ENCODE measurements at places on chromosomes 13 and 19.

GRCh38 chr19:42170715-42171114 is 38.5 kb upstream of the POU2F2 start:
- no peak for DNase-seq

GRCh38 chr19:28960986-28961705 is 251.8 kb downstream of the UQCRFS1 start:
- DNase-seq, result no peak

GRCh38 chr13:27442797-27443196 is 7.6 kb downstream of the MTIF3 start:
- no peak for DNase-seq

GRCh38 chr19:18542941-18543813 is at the start of gene FKBP8:
Gene FKBP8 (minus strand): TSS chr19:18543573. CDS start chr19:18541970, 1,603 bp downstream.
- peak; percentile 72 for DNase-seq

- DNase-seq, result peak; percentile 77
Observed at GRCh38 chr13:93226623-93227279, at the start of gene GPC6. Gene GPC6 (plus strand): TSS chr13:93226807.

GRCh38 chr19:13986348-13986904 is 19.7 kb downstream of the RFX1 start:
- no peak for DNase-seq

DNA sequence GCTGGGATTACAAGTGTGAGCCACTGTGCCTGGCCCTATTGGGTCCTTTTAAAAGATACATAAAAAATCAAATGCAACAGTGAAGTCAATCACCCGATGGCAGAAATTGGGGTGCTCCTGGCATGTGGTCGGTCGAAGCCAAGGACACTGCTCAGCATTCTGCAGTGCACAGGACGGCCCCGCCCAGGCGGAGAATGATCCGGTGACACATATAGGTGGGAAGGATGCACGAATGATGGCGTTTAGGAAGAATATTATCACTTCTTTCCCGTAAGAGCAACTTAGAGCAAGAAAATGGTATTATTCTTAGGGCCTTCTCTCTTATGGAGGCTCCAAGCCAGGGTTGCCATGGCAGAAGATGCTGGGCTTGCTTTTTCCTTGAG is 3.2 kb upstream of the GP6 start:
- DNase-seq, result no peak

GRCh38 chr19:8505680-8506401 is 3.4 kb upstream of the PRAM1 start:
- DNase-seq, result no peak

GRCh38 chr13:35549481-35549880 is 73.0 kb upstream of the MAB21L1 start:
- DNase-seq, result peak; percentile 30

DNA sequence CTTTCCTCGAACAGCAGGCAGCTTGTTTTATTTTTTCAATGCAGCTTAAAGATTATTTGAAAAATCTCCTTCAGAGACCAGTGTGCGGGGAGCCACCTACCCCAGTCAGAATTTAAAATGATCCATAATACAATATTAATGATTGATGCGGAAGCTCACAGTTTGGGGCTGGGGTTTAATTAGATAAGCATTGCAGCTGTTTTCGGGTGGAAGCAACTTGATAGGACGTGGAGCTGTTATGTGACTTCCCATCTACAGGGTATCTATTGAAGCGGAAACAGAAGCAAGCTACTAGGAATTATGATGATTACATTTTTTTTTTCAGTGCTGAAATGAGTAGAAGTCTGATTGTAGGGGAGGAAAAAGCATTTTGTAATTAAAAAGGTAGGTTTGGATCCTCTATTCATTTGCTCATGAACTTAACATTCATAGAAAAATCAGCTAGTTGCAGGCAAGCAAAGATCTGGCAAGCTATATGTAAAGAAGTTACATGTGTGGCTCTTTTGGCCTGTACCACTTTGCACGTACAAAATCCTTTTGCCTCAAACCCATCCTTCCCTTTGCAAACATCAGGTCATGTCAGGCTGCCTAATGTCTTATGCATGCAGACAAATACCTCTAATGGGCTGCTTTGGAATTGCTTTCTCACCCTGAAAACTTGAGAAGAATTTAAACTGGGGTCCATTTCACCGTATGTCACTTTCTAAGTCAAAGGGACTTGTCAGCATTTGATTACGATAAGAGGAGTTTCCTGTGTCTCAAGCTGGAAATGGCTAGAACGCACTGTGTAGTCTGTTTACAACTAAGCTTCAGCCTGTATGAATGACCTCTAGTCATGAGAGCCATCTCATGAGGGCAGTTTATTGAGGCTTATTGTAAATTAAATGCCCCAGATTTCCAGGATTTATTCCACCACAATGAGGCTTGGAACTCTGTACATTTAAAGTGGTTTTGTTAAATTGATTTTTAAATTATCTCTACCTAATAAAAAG is 267.1 kb upstream of the TMTC4 start:
- DNase-seq, result no peak

DNA sequence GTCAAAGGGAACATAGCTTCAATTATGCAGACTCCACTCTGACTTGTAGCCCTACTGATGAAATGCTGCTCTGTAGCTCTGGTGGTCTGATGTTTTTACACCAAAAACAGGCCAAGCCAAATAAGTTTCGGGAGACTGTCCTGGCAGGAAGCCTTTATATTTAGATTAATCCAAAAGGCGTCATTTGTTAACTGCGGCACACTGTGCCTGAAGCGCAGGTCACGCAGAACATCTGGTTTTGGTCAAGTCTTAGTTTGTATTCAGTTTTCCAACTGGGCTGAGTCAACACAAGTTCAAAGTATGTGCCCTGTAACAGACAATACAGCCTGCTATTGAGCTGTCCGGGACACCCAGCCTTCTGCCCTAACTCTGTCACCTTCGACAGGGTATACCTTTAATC is 154.6 kb upstream of the IPO5 start:
- no peak for DNase-seq

DNA sequence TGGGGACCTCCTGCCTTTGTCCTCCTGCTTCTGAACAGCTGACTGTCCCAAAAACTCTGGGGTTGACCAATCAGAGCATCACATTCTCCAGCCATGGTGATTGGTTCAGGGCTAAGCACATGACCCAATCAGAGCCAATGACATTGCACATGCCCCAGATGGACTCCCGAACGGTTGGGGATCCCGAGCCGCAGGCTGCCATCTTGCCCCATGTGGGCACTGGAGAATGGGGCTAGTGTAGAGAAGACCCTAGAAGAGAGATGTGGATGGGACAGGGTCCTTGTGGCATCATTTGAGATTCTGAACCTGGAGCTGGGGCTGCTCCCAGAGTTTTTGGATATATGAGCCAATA is 31.3 kb upstream of the PEPD start:
- no peak for DNase-seq

GRCh38 chr19:47176071-47176626 is 45.5 kb downstream of the SAE1 start:
- no peak for DNase-seq

DNA sequence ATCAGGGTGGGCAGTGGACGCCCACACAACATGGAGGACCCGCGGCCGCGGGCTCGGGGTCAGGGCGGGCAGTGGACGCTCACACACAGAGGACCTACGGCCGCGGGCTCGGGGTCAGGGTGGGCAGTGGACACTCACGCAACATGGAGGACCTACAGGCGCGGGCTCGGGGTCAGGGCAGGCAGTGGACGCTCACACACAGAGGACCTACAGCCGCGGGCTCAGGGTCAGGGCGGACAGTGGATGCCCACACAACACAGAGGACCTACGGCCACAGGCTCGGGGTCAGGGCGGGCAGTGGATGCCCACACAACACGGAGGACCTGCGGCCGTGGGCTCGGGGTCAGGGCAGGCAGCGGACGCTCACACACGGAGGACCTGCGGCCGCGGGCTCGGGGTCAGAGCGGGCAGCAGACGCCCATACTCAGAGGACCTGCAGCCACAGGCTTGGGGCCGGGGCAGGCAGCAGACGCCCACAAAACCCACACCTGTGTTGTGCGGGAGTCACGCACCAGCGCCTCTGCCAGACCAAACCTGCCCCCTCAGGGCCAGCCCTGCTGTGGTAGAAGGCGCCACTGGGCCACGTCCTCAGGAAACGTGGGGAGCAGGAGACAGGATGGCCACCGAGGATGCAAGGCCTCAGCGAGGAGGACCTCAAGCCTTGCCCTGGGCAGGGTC is 27.6 kb upstream of the C13orf46 start:
- DNase-seq, result no peak

DNA sequence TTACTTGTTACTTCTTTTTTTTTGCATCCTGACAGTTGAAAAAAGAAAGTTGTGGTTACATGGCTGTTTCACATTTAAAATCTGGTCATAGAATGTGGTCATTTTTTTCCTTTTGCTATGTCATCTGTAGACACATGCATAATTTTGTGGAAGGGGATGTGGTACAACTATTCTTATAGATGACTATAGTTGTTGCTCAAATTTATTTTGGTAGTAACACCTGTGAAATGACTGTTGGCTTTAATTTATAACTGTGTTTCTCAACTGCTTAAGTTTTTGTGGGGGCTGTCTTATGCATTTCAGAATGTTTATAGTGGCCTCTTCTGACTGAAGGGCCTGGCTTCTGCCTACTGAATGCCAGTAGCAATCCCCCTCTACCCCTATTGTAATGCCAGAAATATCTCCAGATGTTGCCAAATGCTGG is 130.5 kb downstream of the PAN3 start:
- DNase-seq, result no peak

GRCh38 chr13:46629811-46630413 is 76.9 kb downstream of the LRCH1 start:
- no peak for DNase-seq

- no peak for DNase-seq
Observed at GRCh38 chr13:98175823-98176222, 1.2 kb downstream of the RNF113B start.

- DNase-seq, result no peak
Observed at GRCh38 chr13:51278426-51279130, 56.4 kb downstream of the FAM124A start.

DNA sequence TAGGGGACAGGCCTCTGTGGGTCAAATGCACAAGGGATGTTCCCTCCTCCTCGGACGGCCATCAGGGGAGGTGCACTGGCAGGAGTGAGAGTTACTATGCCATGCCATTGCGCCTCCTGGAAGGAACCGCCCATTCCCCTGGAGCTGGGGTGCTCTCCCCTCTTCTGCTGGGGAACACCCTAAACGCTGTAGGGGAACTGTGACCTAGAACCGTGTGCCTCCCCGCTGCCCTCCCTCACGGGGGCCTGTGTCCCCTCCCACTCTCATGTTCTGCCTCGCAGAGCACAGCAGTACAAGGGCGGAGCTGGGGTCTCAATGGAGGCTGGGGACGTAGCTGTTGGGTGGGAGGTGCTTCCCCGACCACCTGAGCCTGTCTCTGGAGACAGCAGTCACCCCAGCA is 17.2 kb upstream of the CRTC1 start:
- no peak for DNase-seq

- no peak for DNase-seq
Observed at GRCh38 chr19:5131506-5132205, 162.7 kb downstream of the KDM4B start.

DNA sequence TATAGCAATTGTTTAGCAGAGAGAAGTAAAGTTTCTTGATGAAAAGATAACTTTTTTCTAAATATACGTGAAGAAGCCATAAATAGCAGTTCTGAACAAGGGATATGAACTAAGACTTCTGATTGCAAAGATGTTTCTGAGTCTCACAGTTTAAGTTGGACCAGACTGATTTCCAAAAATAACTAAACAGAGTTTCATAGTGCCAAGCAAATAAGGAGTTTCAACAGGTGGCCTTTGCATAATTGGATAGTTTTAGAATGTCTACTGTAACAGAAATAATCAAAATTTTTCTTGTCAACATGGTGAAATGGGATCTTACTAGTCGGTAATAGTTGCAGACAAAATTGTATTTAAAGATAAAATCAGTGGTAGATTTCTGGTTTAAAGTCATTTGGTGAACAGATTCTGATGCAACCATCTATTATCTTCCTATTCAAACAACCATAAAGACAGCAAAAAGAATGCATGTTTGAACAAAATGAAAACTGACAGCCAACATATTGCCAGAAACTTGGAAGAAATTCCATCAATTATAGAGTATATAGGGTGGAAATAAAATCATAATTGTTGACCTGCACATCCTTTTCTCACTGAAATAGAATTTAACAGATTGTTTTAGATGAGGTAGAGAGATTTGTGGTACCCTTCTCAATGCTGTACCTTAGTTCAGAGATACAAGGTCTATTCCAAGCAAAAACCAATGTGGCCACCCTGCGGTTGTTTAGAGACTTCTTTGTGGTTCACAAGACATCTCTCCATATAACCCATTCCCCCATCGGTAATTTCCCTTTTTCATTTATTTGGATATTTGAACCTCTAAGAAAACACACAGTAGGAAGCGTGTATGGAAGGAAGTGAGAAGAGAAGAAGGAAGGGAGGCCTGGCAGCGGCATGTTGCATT is 275.3 kb downstream of the COG6 start:
- no peak for DNase-seq

Data from AG09319 (cell line).